ENCODE measurements at places on chromosomes 12 and 14. TPM values are rescaled to one million over a fixed set of nuclear protein-coding genes. Genes with fewer than 3 reads are reported as not detected.

CATSPERB gene
- 2.1 TPM for total RNA-seq

KRT1 gene
- not detected for total RNA-seq

ADAMTS20 gene
- total RNA-seq, result not detected

PTCSC3 gene
- not detected for total RNA-seq

SOCS4 gene
- 30.5 TPM for total RNA-seq

OTUB2 gene
- 1.1 TPM for total RNA-seq

MANSC1 gene
- total RNA-seq, result 38.7 TPM

DNA sequence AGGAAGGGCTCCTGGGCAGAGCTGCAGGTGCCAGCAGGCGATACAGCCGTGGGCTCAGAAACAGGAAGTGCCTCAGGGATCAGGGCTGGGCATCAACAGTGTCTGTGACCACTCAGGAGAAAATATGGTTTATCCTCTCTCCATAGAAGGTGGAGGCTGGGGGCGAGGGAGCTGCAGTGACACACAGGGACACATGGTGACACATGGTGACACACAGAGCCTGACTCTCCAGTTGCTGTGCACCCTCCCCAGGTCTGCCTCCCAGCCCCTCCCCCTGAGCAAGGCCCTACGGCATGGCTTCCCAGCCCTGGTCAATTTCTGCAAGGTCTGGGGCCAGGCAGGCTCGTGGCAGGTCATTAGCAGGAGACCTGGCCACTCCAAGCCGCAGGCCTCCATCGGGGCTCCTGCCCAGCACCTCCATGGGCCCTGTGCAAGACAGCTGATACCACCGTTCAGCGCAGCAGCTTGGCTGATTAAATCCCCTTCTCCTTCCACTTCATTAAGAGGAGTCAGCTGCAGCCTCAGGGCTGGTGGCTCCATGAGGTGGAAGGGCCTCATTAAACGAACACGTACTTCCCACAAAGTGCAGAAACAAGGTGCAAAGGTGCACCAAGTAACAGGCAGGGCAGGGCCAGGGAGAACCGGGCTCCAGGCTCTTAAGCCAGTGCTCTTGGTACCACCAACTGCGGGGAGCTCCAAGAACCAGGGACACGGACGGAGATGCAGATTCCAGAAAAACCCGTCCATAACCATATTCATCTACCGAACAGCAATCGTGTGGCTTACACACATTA, 60.7 kb downstream of the CCNK start:
- DNase-seq, result peak; percentile 61

- peak; percentile 11 for DNase-seq
Observed at GRCh38 chr12:64825143-64826021, 935 bp downstream of the TBC1D30 start.

GRCh38 chr12:29216797-29217575, 67.9 kb downstream of the FAR2 start:
- DNase-seq, result no peak

GRCh38 chr12:83143950-83144349, 457.2 kb downstream of the TMTC2 start:
- DNase-seq, result no peak

- no peak for DNase-seq
Observed at GRCh38 chr14:102461490-102462338, 47.9 kb downstream of the ANKRD9 start.

DNA sequence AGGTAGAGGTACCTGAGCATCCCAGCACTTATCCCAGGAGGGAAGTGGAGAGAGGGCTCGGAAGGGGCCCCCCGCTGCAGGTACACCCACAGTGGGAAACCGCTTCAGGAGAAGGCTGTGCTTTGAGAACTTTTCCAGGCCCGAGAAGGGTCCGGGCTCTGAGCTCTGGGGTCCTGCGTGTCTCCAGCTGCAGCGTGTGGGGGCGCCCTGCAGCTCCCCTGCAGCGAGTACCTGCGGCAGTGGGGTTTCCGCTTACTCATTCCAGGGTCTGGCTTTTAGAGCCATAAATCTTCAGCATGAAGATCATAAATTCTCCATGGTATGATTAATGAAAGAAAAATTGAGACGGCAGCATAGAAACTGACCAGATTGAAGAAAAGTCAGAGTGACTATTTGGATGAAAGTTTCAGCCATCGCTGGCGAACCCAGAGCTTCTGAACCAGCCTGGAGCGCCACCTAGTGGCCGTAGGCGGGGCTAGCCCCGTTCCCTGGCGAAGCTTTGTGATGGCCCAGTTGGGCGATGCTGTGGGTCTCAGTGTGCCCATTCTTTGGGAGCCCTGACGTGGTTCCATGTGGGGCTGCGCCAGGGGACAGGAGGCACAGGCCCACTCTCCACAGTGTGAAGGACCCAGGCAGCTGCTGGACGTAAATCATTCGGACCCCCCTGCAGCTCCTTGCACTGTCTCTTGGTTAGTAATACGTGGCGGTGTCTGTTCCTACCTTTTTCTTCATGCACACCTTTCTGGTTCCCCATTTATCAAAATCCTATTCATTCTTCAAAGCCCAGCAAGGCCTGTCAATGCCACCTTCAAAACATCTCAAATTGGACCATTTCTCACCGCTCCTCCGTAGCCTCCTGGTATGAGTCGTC, 198.2 kb downstream of the TSPAN9 start:
- peak; percentile 87 for DNase-seq

DNA sequence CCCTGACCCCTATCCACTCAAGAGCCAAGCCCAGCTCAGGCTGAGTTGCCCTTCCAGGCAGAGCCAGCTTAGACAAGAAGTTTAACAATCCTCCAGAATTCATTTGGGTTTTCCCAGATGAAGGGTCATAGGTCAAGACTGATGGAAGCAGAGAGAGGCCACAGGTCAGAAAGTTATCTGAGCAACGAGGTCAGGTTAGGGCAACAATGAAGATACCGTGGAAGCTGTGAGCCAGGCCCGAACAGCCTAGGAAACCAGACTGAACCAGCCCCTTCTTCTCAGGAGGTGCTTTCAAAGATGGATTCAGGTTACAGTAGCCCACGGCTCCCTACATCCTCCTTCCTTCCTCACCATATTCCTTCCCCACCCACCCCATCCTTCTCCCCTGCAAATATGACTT, 53.1 kb downstream of the RHOJ start:
- DNase-seq, result no peak

DNA sequence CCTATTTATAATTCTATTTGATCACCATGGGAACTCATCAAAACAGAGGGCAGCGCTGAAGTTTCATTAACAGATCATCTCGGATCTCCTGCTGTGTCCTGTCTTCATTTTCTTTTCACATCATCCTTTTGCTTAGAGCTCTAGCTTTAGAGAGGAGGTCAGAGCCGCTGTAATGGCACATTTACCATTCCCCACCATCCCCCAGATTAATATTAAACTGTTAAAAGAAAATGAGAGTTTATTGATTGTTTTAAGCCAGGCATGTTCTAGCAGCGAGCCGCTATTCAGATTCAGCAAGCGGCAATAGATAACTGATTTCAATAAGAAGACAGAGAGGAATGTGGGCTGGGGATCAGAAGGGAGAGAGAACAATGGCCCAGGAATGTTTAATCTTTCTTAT, 308.8 kb downstream of the EGLN3 start:
- no peak for DNase-seq

DNA sequence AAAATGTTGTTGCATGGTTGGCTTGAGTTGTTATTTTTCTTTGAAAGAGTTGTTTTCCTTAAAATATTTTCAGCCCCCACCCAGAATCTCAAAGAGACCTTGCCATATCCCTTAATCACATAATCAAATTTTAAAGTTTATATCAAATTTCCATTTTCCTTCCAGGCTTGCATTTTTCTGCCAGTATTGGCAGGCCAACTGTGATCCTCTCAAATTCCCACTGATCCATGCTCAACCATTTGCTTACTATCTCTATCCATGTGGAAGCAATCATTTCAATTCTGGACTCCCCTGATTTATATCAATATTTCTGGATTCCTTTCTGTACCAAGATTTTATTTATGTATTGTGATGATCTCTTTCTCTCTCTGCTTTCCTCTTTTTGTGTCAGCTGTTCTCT, 64.2 kb upstream of the PYGL start:
- DNase-seq, result no peak

DNA sequence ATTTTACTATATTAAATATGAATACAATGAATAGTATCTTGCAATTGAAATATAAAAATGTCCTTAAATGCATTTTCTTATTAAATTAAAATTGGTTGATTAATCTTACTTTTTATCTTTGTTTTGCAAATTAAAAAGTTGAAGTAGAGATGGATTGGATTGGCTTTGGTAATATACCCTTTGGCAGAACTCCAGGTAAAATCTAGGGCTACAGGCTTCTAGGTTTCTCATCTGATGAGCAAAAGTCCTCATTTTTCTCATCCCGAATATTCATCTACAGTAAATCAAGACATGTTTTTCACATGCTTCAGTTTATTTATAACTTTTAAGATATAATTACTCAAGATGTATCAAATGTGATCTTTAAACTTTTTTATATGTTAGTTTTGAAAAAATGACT, 2.2 kb downstream of the PTPRR start:
- DNase-seq, result no peak

DNA sequence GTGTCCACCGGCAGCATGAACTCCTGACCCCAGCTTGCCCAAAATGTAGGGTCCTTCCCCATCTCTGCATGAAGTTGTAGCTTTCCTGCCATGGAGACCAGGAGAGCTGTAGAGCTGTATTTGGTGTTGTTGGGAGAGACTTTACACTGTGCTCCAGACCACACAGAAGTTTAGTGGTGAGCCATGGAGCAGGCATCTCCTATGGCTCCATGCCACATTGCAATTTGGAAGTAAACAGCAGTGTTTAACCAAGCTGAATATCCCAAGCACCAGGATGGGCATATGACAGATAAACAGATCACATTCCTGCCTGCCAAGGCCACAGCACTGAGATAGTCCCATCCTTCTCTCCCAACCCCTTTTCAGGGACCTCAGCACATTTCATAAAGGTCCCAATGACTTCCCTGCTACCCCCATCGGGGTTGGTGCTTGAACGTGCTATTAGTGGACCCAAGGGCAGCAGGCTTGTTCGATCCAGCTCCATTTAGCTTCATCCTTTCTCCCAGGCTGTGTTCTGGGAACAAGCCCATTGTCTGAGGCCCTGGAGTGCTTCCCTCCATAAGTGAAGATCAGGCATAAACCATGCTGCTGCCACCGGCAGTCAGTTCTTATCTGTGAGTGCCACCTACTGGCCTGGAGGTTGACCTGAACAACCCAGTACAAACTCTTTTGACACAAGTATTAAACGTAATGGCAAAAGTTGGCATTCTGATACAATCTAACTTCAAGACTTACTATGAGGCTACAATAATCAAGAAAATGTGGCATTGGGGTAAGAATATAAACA, 172.3 kb upstream of the ATXN7L3B start:
- no peak for DNase-seq

GRCh38 chr14:76090616-76091391, 60.9 kb upstream of the GPATCH2L start:
- DNase-seq, result peak; percentile 60

DNA sequence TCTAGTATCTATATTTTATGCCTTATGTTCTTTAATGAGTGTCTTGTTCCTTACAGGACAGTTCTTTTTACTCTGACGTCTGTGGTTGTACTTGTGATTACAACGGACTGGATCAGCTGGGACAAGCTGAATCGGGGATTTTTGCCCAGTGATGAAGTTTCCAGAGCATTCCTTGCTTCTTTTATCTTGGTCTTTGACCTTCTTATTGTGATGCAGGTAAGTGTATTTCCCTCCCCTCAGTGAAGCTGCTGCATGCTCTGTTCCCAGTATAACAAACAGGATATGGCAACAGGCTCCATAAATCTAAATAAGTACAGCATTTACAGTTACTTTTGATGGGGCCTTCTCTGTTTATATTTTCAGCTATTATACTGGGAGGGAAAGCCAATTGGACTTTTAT, 463.6 kb downstream of the TMEM117 start:
- DNase-seq, result no peak

GRCh38 chr12:62562846-62563245, 96.2 kb downstream of the MON2 start:
- DNase-seq, result no peak

- DNase-seq, result no peak
Observed at GRCh38 chr12:51011955-51012354, 14.2 kb downstream of the SLC11A2 start.

DNA sequence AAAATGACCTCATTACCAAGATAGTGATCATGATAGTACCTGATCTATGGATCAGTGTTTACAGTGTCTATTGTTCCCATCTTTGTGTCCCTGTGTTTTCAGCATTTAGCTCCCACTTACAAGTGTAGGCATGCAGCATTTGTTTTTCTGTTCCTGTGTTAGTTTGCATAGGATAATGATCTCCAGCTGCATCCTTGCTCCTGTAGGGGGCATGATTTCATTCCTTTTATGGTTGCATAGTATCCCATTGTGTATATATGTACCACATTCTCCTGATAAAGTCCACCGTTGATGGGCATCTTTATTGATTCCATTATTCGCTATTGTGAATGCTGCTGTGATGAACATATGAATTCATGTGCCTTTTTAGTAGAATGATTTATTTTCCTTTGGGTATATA, 215.4 kb upstream of the NAV3 start:
- no peak for DNase-seq

- no peak for DNase-seq
Observed at GRCh38 chr14:100142073-100143040, 17.1 kb downstream of the DEGS2 start.

DNA sequence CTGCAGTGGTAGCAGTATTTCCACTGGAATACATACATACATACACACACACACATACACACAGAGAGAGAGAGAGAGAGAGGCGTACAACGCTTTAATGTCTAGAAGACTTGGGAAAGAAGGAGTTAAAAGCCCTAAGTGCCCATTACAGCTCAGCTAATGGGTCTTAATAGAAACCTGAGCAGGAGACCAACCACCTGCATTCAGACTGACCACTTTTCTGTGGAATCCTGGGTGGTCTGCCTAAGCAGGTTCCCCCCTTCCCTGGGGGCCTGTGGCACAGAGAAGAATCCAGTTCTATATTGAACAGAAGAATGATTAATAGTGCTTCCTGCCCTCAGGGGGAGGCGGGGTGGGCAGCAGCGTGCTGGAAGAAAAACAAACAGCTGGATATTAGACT, 312.4 kb upstream of the PRKD1 start:
- peak; percentile 54 for DNase-seq

Data from kidney (tissue), 22 donors.